ENCODE measurements at places on chromosomes 16 and 17. TPM values are rescaled to one million over a fixed set of nuclear protein-coding genes. Genes with fewer than 3 reads are reported as not detected.

Gene DHX8
- 37.4 TPM for polyA plus RNA-seq

Gene NT5C3B
- polyA plus RNA-seq, result 67.9 TPM

Gene TUBB3
- polyA plus RNA-seq, result 16.1 TPM

Gene LCMT1
- 24.3 TPM for polyA plus RNA-seq

Gene KRTAP2-1
- not detected for polyA plus RNA-seq

Gene RPL27
- polyA plus RNA-seq, result 3,115 TPM

Gene EPX
- not detected for polyA plus RNA-seq

DNA sequence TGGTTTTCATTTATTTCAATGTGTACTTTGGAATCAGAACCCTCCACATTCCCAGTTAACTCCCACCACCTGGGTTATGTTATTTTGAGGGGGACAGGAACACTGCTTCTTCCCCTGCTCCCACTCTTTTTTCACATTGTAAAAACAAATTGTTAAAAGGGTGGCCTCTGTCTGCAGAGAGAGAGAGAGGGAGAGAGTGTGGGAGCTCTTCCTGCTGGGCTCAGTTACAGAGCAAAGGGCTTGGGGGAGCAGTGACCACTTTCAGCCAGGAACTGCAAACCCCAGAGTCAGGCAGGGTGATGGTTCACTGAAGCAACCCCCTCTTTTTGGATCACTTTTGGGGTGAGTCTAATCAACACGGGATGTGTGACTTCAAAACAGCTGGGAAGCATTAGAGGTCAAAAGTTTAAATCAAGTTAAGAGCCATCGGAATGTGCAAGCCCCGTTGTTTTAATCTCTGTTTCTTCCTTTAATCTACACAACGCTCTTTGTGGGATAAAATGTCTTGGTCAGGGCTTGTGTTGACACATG is 577.0 kb upstream of the CDH11 start:
- peak; percentile 83 for DNase-seq

DNA sequence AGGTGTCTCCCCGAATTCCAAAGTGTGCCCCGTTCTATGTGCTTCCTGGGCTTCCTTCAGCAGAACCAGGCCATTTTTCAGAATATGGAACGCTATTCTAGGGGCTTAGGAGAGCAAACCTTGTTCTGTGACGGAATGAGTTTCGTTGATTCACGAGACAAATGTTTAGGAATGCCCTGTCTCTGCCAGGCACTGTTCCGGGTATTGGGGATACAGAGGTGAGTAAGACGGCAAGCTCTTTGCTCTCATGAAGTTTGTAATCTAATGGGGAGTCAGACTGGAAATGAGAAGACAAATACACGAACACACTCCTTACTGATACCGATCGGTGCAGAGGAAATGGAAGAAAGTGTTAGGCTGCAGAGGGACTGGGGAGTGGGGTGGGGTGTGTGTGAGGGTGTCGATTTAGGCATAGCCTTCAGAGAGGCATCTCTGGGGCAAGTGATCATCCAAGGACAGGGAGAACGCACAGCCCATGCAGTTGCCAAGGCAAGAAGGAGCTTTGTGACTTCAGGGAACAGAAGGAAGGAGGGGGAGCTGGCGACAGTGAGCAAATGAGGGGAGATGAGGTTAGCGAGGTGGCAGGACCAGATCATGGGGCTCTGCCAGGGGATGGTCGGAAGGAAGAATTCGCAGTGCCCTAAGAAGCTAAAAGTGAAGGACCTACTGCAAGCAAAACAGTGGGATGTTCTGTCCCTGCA is 189.6 kb downstream of the MSI2 start:
- no peak for DNase-seq

DNA sequence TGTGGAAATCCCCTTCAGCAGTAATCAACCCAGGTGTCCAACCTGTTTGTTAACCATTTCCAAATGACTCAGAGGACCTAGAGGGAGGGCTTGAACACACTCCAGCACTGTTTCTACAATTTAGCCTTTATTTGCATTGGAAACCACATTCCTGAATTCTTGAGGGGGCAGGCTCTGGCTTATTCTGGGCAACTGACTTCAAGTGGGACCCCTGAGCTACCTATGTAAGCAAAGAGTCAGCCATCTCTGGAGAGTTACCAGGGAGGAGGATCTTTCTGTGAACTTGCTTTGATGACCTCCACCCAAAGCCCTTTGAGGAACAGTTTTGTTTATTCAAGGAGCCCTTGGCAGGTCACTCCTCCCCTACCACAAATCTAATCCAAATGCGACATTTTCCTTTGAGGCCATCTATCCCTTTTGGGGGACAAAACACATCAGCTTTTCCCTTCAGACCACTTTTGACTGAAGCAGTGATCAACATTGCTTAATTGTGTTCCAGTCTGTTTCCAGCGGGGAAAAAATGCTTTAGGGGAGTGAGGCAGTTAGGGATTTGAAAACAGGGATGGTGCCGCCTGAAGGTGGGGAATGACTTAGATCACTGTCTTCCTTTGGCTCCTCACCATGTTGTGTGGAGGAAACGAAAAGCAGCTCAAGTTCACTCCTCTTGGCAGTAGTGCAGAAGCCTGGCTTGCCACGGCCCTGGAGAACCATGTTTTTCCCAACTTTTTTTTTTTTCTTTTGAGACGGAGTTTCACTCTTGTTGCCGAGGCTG is 46.2 kb downstream of the TUBD1 start:
- DNase-seq, result no peak

- no peak for DNase-seq
Observed at GRCh38 chr16:57828272-57829161, 26.2 kb upstream of the KIFC3 start.

DNA sequence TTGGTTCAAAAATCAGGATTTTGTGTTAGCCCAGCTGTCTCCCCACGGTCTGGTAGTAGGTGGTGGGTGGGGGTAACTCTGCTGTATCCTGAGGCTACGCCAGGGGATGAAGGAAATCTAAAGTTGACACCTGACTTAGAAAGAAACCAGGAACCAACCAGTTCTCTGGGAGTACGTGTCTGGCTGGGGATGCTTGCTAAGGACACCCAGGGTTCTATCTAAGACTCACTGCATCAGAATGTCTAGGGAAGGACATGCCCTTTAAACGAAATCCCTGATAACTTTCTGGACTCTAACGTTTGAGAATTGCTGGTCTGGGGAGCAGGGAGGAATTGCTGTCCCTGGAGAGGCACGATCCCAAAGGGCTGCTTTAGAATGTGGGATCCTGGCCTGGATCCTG is 39.2 kb upstream of the CES5A start:
- DNase-seq, result no peak

GRCh38 chr17:32498391-32498790 is 11.6 kb downstream of the CDK5R1 start:
- no peak for DNase-seq

DNA sequence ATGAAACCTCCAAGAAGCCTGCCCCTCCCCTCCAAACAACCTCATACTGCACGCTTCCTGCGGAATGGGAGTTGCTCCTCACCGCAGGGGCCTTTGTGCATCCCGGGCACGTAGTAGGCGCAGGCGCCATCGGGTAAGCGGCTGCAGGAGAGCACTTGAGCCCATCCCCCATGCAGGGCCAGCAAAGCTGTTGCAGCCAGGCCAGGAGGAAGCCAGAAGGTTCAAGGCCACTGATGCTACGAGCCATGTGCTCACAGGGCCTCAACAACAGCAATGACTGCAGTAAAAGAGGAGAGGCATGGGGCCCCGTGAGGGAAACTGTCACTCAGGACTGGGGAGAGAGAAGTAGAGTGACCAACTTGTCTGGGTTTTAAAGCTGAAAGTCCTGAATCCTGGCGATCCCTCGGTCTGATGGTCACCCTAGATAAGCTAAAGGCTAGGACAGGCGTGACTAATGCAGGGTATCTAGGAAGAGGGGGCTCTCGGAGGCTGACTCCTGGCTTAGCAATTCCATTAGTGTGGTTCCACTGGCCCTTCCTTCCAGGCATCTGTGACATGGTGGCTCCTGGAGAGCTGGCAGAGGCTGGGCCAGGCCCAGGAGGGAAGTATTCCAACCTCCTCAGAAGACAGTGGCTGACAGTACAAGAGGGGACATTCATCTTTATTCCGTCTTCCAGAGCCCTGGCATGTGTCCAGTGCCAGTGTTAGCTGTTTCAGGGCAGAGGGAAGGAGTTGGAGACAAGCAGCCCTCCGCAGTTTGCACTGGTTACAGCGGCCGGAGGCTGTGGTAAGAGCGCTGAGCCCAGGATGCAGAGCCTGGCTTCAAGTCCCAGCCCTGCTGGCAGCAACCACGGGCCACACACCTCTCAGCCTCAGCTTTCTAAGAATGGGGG is 20.8 kb downstream of the GOSR2 start:
- DNase-seq, result no peak

GRCh38 chr17:75476752-75477489 is 20.5 kb downstream of the TMEM94 start:
- no peak for DNase-seq

DNA sequence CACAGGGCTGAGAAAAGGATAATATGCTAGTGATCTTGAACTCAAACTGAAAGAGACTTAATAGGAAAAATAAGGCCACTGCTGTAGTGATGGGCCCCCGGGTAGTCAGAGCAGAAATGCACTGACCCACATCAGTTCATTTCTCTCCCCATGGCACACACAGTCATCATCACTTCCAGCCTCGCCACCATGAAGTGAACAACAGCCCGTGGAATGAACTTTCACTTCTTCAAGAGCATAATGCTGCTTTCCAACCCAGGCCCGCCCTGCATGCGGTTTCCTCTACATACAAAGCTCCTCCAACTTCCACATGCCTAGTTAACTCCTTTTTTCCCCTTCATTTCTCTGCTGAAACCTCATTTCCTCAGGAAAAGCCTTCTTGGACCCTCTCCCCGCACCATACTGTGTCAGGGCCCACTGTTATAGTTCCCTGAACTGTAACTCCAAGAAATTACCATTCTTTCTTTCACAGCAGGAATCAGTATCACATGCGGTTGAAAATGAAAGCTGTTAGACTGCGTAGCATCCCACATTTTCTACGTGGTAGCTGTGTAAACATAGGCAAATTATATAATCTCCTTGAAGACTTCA is 65.8 kb upstream of the SMIM36 start:
- DNase-seq, result no peak

DNA sequence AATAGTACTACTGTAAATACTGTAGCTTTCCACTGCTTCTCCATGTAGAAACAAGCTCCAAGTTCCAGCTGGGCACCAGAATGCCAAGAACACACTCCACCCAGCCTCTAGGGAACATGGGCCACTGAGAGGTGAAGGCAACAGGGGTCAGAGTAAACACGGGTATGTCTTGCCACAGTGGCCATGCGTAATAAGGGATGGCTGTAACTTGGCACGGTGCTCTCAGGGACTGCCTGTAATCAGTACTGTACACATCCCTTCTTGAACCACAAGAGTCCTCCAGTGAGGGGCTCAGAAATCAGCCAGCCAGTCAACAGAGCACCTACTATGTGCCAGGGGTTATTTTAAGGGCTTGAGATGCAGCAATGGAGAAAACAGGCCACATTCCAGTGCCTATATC is 10.8 kb downstream of the LRRC59 start:
- no peak for DNase-seq

GRCh38 chr16:48498769-48499631 is 111.0 kb downstream of the N4BP1 start:
- peak; percentile 48 for DNase-seq

GRCh38 chr17:40111221-40112128 is 10.3 kb upstream of the MSL1 start:
- DNase-seq, result peak; percentile 87

DNA sequence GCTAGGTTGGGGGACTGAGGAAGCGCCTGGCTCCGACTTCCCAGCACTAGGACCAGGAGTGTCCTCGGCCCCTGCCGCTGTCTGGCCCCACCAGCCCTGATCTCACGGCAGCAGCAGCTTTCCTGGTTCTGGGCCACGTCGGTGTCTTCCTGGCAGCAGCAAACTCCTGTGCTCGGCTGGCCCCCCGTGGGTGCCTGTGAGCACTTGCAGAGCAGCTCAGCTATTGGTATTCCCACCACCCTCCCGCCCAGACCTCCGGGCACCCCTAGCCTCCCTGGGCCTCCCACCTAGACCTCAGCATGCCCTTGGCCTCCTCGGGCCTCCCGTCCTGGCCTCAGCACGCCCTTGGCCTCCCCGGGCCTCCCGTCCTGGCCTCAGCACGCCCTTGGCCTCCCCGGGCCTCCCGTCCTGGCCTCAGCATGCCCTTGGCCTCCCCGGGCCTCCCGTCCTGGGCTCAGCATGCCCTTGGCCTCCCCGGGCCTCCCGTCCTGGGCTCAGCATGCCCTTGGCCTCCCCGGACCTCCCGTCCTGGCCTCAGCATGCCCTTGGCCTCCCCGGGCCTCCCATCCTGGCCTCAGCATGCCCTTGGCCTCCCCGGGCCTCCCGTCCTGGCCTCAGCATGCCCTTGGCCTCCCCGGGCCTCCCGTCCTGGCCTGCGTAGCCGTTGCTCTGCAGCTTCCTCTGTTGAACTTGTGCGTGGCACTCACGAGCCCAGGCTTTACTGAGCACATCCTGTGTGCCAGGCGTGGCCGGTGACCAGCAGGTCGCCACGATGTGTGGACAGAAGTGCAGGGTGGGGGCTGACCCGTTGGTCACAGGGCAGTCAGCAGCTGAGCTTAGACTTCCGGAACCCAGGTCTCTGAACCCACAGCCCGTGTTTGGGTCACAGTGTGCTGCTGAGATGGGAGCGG is 51.8 kb upstream of the ACSF3 start:
- no peak for DNase-seq

- DNase-seq, result no peak
Observed at GRCh38 chr16:20826039-20826566, 19.8 kb downstream of the REXO5 start.

DNA sequence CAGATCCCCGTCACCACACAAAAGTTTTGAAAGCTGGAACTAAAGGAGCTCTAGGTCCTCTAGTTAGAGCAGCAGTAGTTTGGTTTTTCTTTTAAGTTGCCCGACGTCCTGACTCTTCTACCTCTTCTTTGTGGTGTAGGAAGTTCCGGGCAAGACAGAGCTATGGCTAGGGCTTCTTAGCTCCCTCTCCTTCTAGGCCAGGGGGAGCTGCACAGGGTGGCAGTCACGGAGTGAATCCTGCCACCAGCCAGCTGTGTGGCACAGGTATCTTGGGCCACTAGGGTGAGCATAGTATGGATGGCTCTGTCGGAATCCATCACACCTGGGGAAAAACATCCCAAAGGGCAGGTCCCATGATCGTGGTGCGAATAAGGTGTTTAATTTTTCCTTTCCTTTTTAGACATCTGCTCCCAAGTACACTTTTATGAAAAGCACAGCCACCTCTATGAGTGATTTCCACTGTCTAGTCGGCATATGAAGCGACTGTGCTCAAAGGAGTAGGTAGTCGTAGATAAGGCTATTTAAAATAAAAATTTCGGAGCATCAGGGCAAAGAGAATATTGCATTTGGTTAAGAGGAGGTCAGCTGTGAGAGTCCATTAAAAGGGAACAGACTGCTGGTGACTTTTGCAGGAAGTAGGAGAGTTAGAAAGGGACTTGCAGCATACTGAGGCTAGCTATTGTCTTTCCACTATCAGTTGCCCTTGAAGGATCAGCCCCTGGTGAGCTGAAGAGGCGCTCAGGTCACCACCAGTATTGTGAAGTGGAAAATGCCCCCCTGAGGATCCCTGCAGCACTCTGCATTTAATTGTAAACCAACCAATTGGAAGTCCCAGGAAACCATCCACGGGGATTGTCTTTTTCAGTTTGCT is 2.1 kb downstream of the PRKCA start:
- DNase-seq, result no peak
